ENCODE measurements at places on chromosomes 12 and 14. TPM values are rescaled to one million over a fixed set of nuclear protein-coding genes. Genes with fewer than 3 reads are reported as not detected.

GRCh38 chr12:85405262-85405661, 125.2 kb downstream of the ALX1 start:
- H3K4me1 ChIP-seq, result no peaks in the 10 kb centered on the region
- no peaks in the 10 kb centered on the region for H3K36me3 ChIP-seq
- no peak overlapping the region for H3K4me3 ChIP-seq

DNA sequence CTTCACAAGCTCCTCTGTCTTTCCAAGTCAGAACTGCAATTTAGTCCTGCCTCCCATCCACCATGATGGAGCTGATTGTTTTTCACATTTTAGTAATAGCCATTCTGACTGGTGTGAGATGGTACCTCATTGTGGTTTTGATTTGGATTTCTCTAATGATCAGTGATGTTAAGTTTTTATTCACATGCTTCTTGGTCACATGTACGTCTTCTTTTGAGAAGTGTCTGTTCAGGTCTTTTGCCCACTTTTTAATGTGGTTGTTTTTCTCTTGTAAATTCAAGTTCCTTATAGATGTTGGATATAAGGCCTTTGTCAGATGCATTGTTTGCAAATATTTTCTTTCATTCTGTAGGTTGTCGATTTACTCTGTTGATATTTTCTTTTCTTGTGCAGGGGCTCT, 4.1 kb upstream of the TAS2R14 start:
- DNase-seq, result no peak
- H3K27me3 ChIP-seq, result no peaks in the 10 kb centered on the region
- no peak overlapping the region for H3K4me3 ChIP-seq
- no peaks in the 10 kb centered on the region for H3K4me1 ChIP-seq

The CD9 gene
- 425 TPM for polyA plus RNA-seq

The ACTN1 gene
- polyA plus RNA-seq, result 40.9 TPM
